ENCODE measurements at places on chromosomes 1 and 21.

- ATAC-seq = no peak
Measured at GRCh38 chr1:96076589-96076988, 645.0 kb upstream of the PTBP2 start.

DNA sequence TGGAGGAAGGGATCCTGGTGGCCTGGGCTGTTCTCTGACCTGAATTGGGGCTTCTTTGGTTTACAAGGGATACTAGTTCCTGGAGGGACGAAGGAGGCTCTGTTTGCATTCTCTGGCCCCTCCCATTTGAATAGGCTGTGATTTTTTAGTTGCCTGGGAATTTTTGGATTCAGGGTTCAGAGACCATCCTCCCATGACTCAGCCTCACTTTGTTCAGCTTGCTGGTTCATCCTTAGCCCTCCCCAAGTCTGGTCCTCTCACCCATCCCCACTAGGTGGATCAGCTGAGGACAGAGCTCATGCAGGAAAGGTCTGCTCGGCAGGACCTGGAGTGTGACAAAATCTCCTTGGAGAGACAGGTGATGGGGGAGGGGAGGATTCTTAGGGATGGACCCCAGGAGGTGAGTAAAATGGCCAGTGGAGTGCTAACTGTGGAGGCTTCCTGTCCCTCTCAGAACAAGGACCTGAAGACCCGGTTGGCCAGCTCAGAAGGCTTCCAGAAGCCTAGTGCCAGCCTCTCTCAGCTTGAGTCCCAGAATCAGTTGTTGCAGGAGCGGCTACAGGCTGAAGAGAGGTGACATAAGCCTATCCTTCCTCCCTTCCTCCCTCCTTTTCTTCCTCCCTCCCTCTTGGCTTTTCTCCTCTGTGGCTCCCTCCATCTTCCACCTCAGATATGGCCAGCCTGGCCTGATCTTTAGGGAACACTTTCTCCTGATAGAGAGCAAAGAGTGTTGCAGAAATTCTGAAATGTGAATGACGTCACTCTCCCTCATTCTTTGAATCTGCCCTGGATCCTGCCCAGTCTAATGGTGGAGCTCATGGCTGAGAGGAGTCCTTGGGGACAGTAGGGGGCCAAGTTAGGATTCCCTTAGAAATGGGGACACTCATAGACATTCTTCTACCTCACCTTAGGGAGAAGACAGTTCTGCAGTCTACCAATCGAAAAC, 4.5 kb upstream of the TUFT1 start:
- no peak for ATAC-seq

DNA sequence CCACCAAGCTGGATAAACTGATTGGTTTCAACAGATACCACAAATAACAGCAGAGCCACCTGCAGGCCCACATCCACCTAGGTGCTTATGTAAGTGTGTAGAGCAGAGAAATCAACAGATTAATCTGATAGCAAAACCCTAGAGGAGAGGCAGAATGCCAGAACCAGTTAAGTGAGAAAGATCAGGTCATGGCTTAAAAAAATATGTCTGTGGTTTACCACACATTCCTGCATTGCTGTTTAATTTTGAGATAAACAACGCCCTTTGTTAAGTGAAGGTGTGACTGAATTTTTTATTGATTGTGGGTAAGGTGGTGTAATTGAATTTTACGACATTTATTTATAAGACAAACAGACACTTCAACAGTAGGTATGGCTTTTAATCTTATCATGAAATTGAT, 21.2 kb downstream of the CRNN start:
- ATAC-seq = no peak

GRCh38 chr21:33732038-33732437, 89.7 kb downstream of the ITSN1 start:
- ATAC-seq = no peak
